ENCODE measurements at places on chromosomes 2 and 18.

DNA sequence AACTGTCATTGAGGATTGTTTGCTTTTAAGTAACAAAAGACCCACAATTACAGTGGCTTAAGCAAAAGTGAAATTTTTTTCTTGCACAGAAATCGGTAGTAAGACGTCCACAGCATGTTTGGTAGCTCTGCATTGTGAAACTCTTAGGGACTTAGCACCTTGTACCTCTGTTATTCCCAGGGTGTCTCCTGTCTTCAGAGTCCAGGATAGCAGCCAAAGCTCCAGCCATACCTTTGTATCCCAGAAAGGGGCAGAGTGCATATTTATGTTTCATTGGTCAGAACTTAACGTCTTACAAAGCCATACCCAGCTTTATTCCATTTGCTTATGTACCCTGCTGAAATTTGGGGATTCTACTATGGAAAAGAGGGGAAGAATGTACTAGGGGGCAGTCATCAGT, 32.8 kb downstream of the RMND5A start:
- DNase-seq: no peak

GRCh38 chr18:50802141-50802540, 17.7 kb downstream of the MRO start:
- no peak for DNase-seq

DNA sequence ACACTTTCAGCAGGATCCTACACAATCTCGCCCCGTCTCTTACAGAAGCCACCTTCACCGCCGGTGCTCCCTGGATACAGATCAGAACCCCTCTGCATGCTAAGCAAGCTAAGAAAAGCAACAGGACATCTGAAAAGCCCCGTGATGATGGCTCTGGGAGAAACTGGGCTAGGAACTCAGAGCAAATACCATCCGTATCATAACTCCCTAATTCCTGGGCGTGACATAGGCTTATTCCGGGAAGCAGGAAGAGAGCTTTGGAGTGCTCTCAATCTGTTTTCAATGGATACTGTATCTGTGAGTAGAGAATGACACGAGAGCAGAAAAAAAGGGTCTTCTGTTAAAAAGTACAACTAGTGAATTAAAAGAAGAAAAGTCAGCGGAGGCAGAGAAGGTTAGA, 121.6 kb downstream of the SPP2 start:
- no peak for DNase-seq

GRCh38 chr18:13989199-13989598, 73.9 kb upstream of the MC2R start:
- DNase-seq: no peak

DNA sequence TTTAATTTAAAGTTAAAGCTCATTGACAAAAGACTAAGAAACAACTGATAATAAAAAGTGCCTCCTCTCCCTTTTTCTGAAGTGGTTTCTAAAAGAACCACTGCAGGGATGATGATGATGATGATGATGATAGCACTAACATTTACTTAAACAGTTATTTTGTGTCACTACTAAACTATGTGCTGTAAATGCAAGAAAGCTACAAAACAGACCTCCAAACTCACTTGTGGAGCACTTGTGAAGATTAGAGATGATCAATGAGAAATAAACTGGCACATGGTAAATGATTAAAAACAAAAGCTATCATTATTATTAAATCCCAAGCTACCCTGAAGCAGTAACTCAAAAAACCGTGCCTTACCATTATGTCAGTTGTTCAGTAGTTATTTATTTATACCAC, 88.7 kb downstream of the SLC8A1 start:
- no peak for DNase-seq

DNA sequence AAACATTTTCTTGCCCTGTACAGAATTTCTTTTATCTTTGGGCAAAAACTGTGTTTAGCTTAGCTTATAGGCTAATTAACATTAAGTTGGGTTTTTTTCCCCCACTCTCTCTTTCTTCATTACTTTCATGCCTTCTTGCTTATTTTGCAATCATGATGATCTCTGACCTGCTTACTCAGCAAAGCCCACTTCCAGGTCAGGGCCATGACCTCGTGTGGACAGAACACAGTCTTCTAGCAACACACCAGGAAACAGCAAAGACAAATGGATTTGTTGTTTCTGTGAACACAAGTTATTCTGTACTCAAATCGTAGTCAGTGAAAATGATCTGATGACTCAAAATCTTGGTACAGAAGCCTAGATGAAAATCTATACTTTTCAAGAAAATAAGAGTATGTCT, 60.7 kb downstream of the SPATS2L start:
- DNase-seq: no peak

DNA sequence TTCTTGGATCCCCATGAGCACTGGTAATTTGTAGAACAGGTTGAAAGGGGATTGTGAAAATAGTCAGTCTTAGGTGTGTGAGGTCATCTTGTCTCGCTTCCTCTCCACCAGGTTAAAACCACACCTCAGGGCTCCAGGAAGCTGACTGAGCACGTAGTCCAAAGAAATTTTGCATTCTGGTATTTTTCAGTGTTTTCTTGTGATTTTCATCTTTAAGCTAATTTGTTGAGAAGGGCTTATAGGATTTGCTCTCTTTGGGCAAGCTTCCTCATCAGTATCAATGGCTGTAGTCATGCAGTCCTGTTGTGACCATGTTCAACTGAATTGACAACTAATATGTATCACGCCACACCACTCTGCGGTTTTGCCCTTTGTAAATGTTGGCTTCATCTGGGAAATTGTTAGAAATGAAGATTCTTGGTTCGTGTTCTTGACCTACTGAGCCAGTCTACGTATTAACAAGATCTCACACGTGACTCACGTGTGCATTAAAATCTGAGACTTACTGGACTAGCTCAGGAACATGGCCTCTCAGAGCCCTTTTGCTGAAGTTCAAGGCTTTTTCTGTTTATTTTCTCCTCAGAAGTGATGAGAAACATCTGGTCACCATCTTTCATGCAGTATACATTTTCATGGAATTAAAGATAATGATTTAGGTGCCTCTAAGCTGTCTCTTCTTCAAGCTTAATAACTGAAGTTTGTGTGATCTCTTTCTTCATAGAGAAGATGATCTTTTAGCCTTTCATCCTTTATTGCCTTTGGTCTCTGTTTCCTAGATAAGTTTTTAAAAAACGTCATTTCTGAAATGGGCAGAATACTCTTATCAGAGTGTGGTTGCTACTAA, 32.8 kb downstream of the FMNL2 start:
- no peak for DNase-seq

Measured in Kasumi-1 (cell line).